NCI-H187 (cell line): ENCODE measurements at places on chromosomes 2 and 18.

GRCh38 chr18:5717256-5717655 lies 173.5 kb upstream of the EPB41L3 start:
- no peak for DNase-seq

GRCh38 chr2:240638512-240639160 lies 13.4 kb downstream of the GPR35 start:
- no peak for DNase-seq

GRCh38 chr2:146634230-146635097 lies 1210.4 kb upstream of the ACVR2A start:
- no peak for DNase-seq

DNA sequence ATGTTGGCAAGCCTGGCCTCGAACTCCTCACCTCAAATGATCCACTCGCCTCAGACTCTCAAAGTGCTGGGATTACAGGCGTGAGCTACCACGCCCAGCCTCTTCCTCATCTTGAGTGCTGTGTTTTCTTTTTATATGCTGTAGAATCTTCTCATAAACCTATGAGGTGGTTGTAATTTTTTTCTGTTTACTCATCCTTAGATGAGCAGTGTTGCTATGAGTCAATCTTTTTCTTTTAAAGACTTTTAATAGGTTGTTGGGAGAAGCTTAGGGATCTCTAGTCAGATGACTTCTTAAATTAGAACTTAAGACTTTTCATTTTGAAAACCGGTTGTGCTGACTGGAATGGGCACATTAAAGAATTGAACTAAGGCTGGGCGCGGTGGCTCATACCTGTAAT lies 8.7 kb upstream of the AAK1 start:
- no peak for DNase-seq

DNA sequence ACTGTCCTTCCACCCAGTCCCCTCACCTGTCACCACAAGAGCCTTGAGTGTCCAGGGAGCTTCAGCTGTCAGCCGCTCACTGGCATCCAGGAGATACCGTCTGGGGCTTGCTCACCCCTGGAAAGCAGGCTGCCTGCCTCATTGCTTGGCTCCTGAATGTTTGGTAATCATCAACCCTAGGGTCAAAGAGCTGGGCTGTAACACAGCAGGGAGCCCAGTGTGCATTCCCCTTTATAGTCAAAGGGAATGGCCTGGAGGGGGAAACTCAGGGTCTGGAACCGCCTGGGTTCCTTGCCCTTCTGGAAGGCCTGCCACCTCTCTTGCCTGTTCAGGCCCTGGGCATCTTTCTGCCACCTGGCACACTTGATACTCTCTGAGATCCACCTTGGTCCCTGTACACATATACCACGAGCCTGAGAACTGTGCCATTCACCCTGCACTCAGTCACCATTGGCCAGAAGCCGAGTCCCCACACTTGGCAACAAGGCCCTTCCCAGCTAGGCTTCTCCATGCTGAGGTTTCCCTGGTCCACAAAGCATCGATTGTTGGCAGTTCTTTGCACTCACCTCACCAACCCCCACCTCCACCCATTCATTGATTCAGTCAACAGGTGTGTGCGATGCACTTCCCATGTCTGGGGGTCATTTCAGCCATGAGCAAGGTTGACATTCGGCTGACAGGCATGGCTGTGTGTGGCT lies 35.0 kb downstream of the TPRKB start:
- DNase-seq = no peak

DNA sequence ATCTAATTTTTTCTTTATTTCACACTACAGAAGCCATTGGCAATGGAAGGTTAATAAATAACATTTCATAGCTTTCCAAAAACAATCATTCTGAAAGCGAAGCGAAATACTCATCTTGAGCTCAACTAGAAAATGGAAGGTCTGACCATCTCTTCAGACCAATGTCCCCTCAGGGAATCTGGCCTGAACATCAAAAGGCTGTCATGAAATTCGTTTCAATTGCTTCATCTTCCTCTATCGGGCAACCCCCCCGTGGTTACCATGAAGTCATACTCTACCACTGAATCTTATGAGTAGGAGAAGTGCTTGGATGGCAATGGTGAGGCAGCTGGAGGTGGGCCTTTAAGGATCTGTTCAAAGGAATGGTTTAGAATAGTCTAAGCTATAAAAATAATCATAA lies 22.9 kb upstream of the CYTIP start:
- no peak for DNase-seq

- no peak for DNase-seq
Observed at GRCh38 chr18:924987-925386, 20.3 kb downstream of the ADCYAP1 start.

DNA sequence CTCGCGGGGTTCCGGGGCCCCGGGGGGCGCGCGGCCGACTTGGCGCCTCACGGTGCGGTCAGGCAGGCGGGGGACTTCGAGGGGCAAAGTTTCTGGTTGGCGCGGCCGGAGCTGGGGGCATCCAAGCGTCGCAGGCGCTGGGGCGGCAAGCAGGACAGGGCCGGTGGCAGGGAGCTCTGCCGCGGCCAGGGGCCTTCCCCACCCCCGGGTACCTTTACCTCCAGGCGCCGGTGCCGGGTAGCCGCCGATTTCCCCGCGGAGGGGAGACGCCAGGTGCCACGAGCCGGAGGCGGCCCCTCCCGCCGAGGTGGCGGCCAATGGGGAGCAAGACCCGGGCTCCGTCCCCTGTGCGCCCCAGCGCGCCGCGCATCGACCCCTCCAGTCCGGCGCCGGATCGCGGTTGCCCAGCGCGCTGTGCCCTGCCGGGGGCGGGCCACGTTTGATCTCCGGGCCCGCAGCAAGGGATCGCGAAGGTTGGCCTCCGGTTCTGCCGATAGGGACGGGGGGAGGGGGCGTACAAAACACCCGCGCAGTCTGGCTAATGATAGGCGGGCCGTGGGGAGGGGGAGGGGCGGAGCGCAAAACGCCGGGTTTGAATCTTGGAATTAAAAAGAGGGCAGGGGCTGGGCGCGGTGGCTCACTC lies at the start of gene ST8SIA5:
TSS of gene ST8SIA5 (minus strand) at position 495 of the 643 bp plus-strand sequence. CDS start 545 bp downstream, outside the sequence.
- DNase-seq = no peak

DNA sequence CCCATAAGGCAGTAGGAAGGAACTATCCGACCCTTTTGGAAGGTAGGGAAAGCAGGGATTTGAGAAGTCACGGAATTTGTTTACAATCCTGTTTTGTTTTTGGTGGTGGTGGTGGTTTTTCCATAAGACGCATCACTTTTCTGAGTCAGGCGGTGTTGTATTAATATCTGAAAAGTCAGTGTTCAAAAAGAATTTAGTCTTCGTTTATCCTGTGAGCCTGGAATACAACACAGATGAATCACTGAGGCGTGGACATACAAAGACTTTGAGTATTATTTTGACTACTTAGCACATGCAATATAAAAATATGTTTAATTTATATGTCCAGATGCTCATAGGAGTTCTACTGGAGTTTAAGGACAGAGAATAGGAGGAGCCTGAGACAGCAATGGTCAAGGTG lies 785 bp downstream of the ZNF892 start:
- DNase-seq = no peak

DNA sequence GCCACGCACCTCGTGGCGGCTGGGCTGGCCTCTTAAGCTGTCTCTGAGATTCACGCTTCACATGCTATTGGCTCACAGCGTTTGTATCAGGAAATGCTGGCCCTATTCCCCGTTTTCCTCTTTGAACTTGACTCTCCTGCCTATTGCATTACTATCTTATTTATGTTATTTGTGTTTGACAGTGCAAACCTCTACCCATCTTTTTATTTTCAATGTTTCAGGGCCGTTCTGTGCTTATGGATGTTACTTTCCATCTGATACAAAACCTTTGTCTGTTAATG lies 149.9 kb upstream of the TWIST2 start:
- DNase-seq = no peak

DNA sequence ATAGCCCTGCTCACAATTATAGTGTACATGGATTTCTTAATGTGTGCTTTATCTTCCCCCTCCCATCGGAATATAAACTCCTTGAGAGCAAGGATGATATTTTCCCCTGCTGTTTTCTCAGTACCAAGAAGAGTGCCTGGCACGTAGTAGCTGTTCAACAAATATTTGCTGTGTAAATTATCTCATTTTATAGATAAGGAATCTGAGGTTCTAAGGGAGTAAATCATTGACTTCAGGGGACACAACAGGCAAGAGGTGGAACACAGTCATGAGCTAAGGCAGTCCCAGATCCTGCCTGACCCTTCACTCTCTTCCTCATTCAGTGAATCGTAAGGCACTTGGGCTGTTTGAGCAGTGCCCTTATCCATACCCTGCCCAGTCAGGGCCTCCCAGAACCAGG lies 187.3 kb upstream of the TNP1 start:
- DNase-seq = no peak

- no peak for DNase-seq
Observed at GRCh38 chr18:27527856-27528255, 342.7 kb upstream of the CHST9 start.

DNA sequence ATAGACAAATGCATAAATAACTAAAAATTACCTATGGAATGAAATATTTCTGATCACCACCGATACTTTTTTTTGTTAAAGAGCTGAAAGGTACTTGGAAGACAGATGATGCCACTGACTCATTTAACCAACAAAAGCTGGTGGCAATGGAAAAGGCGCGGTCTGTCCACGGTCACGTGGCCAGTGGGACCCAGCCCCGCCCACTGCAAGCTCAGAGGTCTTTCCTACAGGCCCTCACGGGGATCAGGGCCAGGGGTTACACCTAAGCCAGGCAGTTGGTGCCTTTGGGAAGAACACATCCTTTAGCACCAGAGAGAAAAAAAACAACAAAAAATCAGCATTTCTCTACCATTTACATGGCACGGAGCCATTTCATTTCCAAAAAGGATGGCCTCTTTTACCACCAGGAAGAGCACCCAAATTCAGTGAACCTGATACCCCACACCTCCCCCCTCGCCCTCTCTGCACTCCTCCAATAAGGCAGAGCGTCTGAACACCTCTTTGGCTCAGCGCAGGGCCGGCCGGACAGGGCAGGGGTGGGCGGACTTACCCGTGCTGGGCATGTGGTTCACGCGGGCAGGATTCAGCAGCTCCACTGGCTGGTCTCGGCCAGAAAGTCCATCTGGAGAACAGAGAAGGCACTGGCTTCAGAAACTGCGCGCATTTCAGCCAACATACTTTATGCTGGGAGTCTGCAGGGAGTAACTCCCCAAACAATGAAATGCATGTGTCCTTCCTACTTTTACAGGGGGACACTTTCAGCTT lies 164.6 kb downstream of the HDAC4 start:
- peak; percentile 37 for DNase-seq

DNA sequence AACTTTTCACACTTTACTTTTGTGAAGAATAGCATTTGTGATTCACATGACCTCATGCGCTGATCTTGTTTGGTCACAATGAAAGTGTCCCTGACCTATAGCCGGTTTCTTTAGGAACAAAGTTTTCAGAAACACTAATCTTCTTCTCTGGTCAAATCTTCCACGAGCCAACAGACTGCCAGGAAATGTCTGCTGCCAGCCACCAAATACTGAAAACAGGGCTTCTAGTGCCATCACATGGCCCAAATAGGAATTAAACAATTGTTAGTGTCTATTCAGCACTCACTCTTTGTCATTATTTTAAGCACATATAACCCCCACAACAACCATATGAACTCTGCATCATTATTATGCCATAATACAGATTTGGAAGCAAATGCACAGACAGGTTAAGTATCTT lies 286.5 kb upstream of the SYT4 start:
- no peak for DNase-seq

DNA sequence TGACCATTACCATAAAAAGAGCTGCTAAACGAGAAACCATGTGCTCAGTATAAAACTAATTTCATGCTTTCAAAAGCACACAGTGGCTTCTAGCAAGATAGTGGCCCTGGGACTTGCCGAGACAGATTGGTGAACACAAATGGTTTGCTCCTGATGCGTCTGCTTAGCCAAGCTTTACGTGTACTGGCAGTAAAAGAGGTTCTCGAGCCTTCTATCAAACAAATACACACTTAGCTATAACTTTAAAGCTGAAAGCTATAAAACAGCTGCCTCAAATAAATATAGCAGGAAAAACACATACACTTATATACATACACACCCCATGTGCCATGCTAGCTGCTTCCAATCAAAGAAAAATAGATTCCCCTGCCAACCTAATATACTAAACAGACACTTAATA lies 117.0 kb downstream of the ZNF385B start:
- no peak for DNase-seq

GRCh38 chr18:7393080-7393479 lies 162.2 kb downstream of the LRRC30 start:
- no peak for DNase-seq

DNA sequence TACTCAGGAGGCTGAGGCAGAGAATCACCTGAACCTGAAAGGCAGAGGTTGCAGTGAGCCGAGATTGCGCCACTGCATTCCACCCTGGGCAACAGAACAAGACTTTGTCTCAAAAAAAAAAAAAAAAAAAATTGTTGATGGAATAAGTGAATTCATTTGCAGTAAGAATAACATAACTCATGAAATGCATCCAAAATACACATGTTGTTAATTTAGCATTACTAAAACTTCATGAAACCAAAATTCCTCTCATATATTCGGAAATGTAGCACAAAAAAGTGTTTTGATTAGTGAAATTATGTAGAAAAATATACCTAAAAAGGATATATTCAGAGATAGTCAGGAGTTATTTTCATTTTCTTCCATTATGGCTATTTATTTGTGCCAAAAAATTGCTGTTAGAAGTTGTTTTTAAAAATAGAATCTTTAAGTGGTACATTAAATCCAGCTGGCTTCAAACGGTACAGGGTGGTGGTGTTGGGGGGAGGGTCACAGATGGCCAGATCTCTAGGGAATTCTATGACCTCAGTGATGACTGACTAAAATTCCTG lies 78.2 kb upstream of the UGP2 start:
- no peak for DNase-seq

DNA sequence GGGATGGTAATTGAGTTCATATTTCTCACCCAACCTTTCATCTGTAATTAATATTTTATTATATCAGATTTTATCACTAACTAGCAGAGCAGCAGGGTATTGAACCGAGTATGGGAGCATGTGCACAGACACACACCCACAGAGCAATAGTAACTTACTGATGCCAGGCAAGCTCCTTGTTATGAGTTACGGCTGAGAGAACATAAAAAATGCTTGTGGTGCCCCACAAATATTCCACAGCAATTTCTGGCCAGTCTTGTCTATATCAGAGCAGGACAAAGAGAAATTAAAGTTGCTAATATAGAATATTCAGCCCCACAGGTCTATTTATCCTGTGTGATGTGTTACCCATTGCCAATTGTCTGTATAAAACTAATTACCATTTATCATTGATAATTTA lies 501.8 kb upstream of the RAB12 start:
- DNase-seq = no peak

GRCh38 chr18:59202258-59202820 lies 17.6 kb upstream of the GRP start:
- DNase-seq = no peak

GRCh38 chr2:215002500-215002899 lies 135.9 kb downstream of the ABCA12 start:
- no peak for DNase-seq

DNA sequence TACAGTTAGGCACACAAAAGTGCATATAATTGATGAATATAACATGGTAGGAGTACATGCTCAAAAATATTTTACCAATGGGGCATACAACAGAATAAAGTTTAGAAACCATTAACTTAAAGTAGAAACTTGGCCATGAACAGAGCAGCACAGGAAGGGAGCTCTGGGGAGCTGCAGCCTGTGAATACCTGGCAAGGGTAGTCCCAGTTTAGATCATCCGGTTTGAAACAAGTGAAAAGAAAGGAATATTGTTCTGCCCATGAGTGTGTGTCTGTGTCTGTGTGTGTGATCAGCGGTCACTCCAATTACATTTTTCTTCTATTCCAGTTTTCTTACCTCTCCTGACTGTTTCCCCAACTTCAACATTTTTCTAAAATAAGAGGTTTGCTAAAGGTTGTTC lies 233.0 kb downstream of the ALK start:
- DNase-seq = no peak

- no peak for DNase-seq
Observed at GRCh38 chr2:70126413-70126812, 39.1 kb downstream of the PCBP1 start.
